Activated CD4-positive, alpha-beta T cell treated with anti-CD3 and anti-CD28 coated beads, Interleukin-2, amount 50 U/mL, for 24 hours (primary cell): ENCODE measurements at places on chromosomes 13 and 19.

- no peak for DNase-seq
Observed at GRCh38 chr19:33862981-33863380, 66.3 kb downstream of the KCTD15 start.

DNA sequence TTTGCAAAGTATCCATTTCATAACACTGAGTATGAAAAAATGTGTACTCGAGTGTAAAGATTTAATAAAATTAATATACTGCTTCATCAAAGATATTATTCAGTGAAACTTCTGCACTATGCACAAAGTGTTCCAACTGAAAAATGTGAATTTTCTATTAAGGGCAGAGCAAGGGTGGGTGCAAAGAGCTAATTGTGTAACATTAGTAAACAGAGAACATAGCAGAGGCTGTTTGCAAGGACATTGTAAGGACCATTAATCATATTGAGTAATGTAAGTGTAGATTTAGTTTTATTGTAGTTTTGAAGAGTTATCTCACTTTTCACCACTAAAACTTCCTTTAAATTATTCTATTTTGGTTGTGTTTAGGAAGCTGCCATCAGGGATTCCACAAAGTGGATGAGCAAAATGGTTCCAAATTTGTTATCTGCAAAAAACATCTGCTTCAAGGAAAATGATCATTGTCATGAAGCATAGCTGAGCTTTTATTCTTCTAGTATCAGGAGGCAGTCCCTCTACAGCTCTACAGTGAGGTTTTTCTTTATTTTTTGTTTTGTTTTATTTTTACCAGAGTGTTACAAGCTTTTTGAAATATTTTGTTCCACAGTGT, 1375.4 kb downstream of the SLITRK1 start:
- no peak for DNase-seq

- DNase-seq, result no peak
Observed at GRCh38 chr19:45156011-45156630, 4.7 kb downstream of the NKPD1 start.

GRCh38 chr13:49326222-49326917, 78.6 kb downstream of the CDADC1 start:
- no peak for DNase-seq

DNA sequence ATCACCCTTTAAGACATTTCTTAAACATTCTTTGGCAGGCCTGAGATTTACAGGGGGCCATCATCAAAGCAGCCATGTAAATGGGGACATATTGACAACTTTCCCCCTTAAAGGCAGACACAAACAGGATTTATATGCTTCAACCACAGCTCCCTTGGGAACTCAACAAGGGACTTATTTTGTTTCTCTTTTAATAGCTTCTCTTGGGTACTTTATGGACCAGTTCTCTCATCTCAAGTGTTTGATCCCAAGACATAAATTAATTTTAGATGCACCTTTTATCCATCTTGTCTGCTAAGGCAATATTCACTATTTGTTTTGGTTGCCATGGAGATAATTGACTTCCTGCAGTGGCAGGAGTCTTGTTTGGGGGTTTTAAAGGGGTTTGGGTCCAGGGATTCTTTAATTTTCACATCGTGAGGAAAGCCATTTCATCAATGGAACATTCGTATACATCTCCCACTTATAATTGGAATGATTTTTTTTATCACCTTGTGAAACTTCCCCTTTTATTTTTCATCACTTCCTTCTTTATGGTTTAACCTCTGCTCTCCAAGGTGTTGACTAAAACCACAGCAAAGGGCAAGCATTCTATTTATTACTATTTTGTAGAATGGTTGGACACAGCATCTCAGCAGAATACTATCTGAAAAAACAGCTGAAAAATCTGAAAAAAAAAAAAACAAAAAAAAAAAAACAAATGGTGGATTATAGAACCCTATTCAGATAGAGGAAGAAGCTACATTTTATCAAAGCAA, 726.0 kb downstream of the DIAPH3 start:
- DNase-seq, result no peak

DNA sequence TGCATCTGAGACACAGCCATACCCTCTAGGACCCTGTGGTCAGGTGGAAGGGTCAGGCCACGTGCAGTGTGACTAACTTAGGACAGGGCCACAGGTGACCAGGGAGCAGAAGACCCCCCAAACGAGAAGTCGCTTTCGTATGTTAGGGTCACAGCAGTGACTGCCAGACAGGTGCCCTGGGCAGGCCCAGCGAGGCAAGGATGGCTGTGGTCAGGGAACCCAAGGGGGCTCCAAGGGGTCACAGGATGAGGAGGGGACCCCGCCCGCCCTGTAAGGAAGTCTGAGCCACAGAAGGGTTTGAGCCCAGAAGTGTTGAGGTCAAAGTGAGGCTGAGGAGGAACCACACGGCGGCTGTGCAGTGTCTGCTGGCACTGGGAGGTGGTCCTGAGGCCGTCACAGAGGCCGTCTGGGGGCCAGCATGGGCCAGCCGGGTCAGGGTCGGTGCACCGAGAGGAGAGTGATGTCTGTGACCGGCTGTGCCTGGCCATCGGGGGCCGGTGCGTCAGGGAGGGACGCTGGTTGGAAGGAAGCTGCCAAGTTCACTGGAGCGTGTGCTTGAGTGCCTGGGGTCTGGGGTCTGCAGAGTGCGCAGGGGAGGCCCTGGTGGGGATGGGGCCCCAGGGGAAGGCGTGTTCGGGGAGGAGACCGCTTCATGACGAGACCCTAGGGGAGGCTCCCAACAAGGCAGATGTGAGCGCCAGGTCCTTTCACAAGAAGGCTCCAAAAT, 24.8 kb upstream of the TMEM255B start:
- DNase-seq, result no peak

- no peak for DNase-seq
Observed at GRCh38 chr13:45113233-45114224, 6.8 kb upstream of the GTF2F2 start.

- peak; percentile 57 for DNase-seq
Observed at GRCh38 chr19:42121656-42122069, 10.6 kb downstream of the POU2F2 start.

DNA sequence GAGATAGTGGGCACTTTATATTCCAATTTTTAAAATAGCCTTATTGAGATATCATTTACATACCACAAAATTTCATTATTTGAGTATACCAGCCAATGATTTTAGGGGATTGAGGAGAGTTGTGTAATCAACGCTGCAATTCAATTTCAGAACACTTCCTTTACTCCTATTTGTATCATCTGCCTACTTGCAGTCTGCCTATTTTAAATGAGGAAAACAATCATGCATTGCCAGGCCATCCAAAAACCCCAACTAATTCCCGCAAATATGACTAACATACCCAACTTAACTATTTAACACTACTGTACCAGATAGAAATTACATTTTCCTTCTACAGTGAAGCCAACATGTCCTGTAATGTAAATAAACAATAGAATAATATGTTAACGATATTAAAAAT, 26.7 kb downstream of the CAB39L start:
- DNase-seq, result no peak

DNA sequence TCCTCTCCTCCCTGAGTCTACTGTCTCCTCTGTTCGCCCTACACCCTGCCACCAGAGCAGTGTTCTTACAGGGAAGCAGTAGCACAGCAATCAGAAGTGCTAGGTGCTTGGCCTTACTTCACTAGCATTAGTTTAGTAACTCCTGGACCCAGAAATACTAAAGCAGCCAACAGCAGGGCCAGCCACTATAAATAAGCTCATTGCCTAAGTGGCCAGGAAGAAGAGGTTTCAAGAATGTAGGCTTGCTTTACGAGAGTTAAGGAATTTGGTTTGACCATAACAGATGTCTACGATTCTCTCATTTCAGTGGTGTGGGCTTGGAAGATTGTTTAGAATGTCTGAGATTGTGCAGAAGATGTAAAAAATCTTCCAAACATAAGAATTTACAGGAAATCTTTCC, 103.3 kb downstream of the ZAR1L start:
- DNase-seq, result no peak

DNA sequence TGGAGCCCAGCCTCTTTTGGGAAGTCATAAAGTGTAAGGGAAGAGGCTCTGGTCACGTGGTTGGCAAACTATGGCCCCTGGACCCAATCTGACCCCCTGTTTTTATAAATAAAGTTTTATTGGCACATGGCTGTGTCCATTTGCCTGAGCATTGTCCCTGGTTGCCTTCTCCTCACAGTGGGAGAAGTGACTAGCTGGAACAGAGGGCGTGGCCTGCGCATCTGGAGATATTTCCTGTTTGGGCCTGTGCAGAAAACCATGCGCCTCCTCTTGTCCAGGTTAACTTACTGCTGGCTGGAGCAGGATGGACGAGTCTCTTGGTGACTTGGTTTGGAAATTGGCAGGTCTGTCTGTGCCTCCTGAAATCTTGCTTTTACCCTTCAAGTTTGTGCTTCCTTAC, 48.3 kb downstream of the KDM4B start:
- no peak for DNase-seq

DNA sequence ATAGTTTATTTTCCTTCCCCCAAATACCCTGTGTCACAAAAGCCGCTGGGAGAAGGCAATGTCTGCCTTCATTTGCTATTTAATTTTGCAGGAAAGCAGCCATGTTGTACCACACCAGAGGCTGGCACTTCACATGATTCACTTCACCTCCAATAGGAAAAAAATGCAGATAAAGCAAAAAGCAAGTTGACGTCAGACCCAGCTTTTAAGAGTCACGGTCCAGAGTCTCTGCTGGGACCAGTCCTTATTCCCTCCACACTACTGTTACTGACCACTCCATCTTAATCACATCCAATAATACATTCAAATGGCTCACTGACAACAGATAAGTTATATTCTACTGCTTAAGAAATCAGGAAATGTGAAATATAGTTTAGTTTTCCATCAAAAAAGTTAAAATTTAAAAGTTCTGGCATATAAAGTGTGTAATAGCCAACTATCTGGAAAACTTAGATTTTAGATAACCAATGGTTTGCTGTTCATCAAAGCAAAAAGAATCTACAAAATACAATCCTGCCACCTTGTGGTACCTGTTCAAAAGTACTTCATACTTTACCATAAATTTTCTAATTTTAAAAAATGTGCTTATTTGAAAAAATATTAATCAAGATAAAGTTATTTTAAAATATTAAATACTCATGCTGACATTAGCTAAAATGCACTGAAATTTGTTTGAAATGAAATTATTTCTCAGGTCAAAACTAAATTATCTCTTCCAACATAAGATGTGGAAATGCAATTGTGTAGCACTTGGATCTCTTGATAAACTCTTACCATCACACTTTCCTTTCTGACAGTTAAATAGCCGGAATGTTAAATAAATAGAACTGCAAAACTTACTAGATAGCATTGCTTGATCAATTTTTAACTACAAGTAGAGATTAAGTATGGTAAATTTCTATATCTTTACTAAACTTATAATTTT, 97.3 kb downstream of the SERP2 start:
- no peak for DNase-seq

DNA sequence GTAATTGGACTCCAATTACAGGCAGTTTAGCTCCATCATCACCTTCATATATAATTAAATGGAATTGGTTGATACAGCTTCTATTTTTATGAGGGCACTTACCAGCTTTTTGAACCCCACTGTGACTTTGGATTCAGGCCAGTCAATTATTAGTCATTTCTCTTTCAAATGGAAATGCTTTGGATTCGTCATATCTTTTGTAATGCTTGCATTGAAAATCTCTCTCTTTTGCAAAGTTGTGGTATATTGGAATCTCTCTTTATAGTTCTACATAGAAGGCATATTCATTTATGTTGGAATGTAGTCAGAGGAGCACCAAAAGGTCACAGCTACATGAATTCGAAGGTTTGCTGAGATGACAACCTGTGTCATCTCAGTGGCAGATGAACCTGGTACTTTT, 1074.3 kb upstream of the SLC10A2 start:
- DNase-seq, result no peak

DNA sequence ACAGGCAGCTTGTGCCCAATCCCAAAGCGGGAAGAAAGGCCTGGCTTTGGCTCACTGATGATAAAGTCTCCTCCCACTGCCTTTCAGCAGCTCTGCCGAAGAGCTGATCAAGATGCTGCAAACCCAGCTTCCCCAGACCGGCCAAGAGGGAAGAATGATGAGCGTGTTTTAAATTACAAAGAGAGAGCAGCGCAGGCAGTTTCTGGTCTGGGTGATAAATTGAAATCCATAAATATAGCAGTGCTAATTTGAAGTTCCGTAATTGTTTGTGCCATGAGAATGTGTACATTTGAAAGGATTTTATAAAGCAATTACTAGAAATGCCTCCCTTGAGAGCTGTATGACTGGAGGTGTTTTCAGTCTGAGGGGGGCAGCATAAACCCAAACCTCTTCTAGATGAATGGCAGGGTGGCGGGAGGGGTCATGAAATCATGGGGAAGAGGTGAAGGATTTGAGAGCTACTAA, 171.8 kb downstream of the STK24 start:
- DNase-seq, result no peak

DNA sequence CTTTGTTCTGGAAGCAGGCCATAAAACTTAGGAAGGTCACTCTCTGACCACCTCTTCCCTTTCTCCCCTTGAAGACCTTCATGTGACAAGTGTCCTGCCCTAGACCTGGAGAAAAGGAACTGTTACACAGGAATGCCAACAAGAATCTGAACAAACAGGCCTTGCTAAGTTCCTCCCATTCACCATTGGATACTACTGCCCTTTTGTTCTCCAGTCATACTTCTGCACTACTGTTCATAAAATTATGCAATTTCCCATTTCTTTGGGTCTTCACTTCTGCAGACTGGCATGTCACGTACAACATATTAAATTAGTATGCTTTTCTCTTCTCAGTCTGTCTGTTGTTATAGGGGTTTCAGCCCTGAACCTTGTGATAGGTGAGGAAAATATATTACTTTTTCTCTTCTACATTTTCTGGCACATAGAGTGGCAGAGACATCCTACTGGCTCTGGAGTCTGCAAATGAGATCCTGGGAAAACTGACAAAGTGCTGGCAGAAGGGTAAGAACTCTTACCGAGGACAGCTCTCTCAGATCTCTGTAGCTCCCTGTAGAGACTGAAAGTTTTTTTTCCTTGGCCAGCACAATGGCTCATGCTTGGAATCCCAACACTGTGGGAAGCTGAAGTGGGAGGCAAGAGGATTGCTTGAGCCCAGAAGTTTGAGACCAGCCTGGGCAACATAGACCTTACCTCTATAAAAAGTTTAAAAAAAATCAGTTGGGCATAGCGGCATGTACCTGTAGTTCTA, 87.6 kb upstream of the SPRY2 start:
- no peak for DNase-seq

- DNase-seq, result peak; percentile 52
Observed at GRCh38 chr19:42254089-42254849, 659 bp downstream of the ERF start.

DNA sequence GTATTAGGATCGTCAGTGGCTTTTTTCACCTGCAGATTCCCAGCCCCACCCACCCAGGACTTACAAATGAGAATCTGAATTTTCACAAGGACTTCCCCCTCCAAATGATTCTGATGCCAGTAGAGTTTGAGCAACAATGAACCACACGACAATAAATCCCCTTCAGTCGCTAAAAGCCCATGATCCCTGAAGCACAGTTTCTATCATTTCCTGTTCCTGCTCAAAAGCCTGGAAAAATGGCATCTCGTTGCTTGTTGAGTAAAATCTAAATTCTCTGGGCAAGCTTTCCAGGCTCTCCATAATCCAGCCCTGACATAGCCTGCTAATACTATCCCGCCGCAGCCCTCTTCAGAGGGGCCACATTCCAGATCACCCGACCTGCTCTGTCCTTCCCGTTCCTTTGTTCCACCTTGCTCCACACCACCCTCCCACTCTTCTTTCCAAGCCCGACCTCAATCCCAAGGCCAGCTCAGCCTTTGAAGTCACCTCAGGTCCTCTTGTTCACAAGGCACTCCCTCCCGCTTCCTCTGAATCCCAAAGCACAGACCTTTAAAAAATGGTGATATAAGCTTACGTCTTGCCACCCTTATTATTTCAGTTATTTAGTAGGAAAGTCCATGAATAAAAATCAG, 67.9 kb downstream of the NUFIP1 start:
- no peak for DNase-seq

- DNase-seq, result no peak
Observed at GRCh38 chr13:98877936-98878335, 99.9 kb downstream of the DOCK9 start.

GRCh38 chr13:98445340-98446233, 131.3 kb downstream of the STK24 start:
- DNase-seq, result peak; percentile 71
